ENCODE measurements at places on chromosomes 5 and 9. TPM values are rescaled to one million over a fixed set of nuclear protein-coding genes. Genes with fewer than 3 reads are reported as not detected.

DNA sequence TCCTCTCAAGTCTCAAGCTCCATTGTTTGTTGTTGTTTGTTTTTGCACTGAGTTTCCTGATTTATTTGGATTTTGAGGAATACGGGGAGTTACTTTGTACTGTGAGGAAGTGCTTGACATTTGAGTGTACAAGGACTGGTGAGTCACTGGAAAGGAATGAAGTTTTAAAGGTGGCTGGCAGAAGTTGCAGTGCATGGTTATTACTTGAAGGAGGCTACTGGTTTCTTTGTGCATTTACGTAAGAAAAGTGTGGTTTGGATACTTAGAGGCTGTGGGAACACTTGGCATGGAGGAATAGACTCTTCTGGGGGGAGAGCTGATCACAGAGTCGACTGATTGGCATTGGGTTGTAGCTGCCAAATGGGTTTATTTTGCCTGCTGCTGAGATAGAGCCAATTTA lies 919.0 kb downstream of the TAF11L14 start:
- H3K4me3 ChIP-seq = no peak overlapping the region
- no peaks in the 10 kb centered on the region for H3K36me3 ChIP-seq
- no peaks in the 10 kb centered on the region for H3K27me3 ChIP-seq

GRCh38 chr5:145793574-145793973 lies 41.6 kb downstream of the PRELID2 start:
- no peak for DNase-seq
- H3K4me1 ChIP-seq = no peaks in the 10 kb centered on the region
- H3K27me3 ChIP-seq = no peaks in the 10 kb centered on the region
- no peak overlapping the region for H3K4me3 ChIP-seq
- no peak overlapping the region for H3K27ac ChIP-seq
- no peaks in the 10 kb centered on the region for H3K36me3 ChIP-seq

DNA sequence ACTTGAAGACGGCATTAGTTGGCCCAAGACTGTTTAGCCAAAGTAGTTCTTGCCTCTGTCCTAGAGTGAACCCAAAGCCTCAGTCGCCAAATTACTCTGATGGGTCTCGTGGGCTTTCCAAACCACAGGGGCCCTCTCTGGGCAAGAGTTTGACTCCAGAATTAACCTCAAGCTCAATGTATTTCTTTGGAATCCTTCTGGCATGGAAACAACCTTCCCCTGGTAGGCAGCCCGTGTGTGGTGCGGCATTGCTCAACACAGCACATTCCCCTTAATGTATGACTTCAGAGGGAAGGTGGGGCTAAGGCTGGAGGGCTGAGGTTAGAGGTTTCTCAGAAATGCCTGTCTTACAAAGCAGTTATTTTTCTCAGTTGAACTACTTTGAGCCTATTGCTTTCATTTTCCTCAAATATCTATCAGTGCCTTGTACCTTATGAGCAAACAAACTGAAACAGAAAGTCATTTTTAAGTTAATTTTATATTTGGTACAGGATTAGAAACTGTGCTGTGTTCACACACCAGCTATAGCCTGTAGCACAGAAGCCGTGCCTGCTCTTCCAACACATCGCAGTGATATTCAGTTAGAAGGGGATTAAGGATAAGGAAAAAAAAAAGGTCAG lies 123.9 kb upstream of the HAPLN1 start:
- no peaks in the 10 kb centered on the region for H3K27me3 ChIP-seq
- DNase-seq = no peak

DNA sequence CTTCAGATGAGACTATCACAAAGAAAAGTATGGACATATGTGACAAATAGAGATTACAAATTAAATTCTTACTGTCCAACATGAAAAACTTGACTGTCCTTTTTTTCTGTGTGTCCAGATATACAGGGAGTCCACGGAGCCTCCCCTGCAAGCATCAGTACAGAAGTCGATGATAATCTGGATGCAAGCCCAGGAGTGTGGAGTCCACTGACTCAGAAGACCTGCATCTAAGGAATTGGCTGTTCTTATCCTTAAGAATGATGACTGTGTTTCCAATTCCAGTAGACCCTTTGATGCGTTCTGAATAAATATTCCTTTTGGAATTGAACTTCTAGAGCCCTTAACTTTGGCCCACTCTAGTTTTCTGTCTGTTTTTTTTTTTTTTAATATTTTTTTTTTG lies 56.7 kb upstream of the TAF11L2 start:
- H3K27me3 ChIP-seq = no peaks in the 10 kb centered on the region
- no peak for DNase-seq
- no peaks in the 10 kb centered on the region for H3K4me1 ChIP-seq

SGCD gene
- total RNA-seq = 38.6 TPM

LCN9 gene
- not detected for total RNA-seq

DNA sequence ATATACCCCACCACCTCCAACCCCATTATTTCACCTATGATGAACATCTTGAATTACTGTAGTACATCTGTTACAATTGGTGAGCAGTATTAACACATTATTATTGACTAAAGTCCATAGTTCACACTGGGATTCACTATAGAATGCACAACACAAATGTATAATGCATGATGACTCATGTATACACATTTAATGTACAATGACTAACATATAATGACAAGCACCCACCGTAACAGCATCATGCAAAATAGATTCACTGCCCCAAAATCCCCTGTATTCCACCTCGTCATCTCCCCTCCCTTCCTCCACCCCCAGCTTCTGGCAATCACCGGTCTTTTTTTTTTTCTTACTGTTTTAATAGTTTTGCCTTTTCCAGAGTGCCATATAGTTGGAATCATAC lies 47.1 kb upstream of the NEK6 start:
- DNase-seq = no peak
- H3K36me3 ChIP-seq = no peaks in the 10 kb centered on the region
- no peak overlapping the region for H3K4me3 ChIP-seq

- H3K27me3 ChIP-seq = no peaks in the 10 kb centered on the region
- no peaks in the 10 kb centered on the region for H3K36me3 ChIP-seq
- no peak overlapping the region for H3K27ac ChIP-seq
- DNase-seq = no peak
- no peak overlapping the region for H3K4me3 ChIP-seq
Measured at GRCh38 chr5:135323701-135324132, 75.3 kb downstream of the MACROH2A1 start.
